Thoracic aorta (tissue), 2 donors: ENCODE measurements at places on chromosomes 2 and 18.

DNA sequence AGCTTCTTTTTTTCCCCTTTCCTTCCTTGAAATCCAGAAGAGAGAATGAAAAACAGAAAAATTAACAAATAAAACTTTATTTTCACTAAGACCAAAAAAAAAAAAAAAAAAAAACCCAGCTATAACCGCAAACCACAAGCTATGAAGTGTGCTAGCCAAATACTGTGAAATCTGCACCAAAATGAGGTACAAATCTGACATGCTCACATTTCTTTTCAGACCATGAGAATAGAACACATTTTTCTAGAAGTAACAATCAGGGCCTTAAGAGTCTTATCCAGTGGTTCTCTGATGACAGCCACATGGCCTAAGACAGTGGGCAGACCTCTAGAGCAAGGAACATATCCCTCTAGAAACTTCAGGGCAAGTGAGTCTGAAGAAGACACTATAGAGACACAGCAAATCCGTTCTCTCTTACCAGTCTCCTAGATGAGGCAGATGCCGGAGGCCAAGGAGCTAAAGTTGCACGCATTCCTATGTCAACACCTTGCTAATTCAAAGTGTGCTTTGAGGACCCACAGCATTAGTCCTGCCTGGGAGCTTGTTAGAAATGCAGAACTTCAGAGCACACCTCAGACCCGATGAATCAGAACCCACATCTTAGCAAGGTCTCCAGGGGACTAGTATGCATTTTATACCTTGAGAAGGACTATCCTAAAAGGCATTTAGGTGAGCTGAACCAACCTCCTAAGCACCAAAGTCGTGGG is 317.1 kb downstream of the MYCN start:
- DNase-seq, result no peak

DNA sequence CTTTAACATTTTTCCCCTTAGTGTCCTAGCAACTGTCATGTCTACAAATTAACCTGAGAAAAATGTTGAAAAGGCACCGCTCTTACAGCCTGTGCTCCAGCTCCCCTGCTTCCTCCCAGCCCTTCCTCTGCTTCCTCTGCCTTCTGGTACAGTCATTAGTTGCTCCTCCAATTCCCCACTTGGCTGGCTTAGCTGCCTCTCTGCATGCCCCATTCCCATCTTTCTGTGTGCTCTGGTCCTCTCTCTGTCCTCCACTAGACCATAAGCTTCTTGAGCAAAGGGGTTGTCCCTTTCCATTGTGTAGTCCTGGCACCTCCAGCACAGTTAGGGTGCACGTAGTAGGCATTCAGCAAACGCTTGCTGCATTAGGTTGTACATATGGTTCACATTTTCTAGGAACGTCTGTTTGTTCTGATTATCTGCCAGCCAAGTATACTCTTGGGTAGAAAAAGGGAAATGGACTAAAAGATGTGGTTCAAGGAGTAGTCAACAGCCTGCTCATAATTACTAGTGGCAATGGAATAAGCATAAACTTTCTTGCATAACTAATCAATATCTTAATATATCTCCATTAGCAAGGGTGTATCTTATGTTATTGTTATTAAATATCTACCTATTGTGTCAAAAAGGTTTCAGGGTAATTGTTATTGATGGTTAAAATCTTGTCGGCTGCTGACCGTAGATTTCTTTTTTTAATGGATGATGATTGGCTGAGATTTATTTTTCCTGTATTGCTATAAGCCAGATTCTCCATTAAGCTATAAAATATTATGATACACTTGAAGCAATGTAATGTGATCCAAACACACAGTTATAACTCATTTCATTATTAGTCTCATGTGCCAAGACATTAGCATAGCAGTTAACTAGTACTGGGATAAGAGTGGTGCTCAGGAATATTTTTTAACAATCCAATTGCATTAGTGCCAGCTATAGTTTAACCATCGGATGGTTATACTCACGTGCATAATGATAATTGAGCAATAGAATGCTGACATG is 340.1 kb downstream of the SLC4A3 start:
- DNase-seq, result no peak

DNA sequence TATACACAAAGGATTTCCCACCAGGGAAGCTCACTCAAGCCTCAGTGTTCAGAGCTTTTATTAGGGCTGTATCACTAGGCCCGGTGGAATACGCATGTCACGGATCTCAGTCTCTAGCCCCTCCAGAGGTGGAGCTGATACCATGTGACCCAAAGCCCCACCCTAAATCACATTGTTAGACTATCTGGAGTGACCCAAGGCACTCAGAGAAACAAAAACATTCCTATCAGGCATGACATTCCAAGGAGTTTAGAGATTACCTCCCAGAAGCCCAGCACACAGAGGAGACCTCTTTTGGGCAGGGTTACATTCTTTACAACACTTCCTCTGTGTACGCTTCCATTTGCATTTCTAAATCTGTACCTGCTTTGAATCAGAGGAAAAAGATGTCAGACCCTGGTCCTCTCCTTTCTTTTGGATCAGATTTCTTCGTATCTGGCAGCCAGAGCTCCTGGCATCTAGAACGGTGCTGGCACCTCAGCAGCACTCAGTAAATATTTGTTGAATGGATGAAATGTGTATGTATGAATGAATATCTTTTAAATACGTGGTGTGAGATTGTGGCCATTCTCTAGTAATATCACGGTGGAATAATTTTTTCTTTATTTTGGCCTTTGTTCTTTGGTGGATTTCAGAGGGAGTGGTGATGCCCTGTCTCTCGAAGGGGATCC is 37.7 kb upstream of the SMAD2 start:
- DNase-seq, result no peak

GRCh38 chr2:149420053-149420963 is 89.9 kb downstream of the LYPD6 start:
- no peak for DNase-seq

DNA sequence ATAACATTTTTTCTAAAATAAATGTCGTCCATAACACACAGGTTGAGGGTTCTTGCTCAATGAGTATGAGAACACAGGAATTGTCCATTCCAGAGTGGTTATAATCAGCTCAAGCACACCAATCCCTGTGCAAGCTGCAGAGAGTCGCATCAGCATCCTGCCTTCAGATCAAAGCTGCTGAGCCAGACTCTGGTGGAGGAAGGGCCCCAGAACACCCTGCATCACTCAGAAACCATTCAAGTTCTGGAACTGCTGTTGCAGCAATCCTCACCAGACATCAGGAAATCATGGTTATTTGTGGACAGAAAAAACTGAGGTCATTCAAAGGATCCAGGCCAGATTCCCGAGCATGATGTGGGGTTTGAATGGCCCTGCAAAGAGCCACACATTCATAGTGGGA is 44.5 kb downstream of the DNER start:
- no peak for DNase-seq

DNA sequence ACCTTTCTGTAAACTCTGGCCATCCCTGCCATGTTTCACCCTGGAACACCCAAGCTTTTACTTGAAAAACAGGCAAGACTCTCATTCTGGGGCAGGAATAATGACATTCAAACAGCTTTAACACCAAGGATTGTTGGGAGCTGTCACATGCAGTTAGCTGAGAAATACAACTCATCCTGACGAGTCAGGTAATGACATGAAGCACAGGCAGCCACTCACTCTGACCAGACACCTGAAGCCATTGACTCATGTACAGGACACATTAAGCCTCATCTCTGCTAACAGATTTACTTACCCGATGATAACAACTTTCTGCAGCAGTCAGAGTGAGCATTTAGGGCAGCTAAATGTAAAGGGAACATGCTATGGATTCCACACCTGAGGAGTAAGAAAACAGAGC is 163.1 kb upstream of the PGAP1 start:
- DNase-seq, result no peak

- no peak for DNase-seq
Measured at GRCh38 chr2:209696836-209697711, 74.6 kb upstream of the UNC80 start.

GRCh38 chr18:11147962-11148679 is 1.2 kb downstream of the PIEZO2 start:
- DNase-seq, result no peak

GRCh38 chr2:134724341-134724740 is 5.5 kb upstream of the TMEM163 start:
- DNase-seq, result no peak

DNA sequence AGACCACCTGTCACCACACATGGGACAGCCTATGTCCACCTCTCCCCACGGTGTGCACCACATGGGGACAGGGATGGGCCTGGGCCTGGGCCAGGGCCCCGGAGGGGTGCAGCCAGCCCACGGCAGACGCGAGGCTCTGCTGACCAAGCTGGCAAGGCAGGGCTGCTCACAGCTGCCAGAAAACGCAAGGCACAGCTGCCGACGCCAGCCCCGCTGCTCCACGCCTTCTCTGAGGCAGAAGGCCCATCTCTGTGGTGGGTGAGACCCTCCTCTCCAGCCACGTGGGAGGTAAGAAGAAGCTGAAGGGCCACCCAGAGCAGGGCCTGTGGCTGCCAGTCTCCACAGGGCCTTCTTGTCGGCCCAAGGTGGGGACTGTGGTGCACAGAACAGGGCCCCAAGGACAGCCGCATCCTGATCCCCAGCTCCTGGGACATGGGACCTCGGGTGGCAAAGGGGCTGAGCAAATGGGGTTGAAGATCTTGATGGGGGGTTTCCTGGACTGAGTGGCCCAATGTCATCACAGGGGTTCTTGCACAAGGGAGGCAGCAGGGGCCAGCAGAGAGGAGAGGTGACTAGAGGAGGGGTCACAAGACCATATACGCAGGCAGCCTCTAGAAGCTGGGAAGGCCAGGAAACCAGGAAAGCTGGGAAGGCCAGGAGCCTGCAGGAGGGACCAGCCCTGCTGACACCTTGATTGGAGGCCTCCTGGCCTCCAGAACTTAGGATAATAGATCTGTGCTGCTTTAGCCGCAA is 72.3 kb downstream of the NDUFA10 start:
- DNase-seq, result no peak

GRCh38 chr18:72041313-72042032 is 502.7 kb downstream of the CBLN2 start:
- DNase-seq, result no peak

DNA sequence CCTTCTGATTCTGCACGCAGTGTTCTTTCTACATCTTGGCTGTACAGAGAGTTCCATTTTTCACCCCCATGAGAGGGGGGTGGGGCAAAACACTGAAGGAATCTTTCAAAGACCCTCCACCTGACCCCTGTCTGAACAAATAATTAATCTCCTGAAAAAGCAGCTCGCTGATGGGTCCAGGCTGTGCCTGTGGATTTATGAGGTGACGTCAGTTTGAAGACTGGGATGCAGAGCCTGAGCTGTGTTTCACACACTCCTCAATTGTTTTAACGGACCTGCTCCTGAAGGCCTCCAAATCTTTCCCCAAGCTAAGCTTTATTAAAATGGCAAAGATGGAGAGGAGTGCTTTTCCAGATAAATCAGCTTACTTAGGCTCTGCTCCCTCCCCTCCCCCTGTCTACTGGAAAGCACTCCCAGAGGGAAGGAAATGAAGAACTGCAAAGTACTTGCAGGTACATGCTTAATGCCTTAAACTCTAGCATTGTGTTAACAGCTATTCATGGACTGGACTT is 390.2 kb upstream of the TNP1 start:
- DNase-seq, result no peak
